Thymus (tissue), 14 donors: ENCODE measurements at places on chromosomes 6 and 20.

DNA sequence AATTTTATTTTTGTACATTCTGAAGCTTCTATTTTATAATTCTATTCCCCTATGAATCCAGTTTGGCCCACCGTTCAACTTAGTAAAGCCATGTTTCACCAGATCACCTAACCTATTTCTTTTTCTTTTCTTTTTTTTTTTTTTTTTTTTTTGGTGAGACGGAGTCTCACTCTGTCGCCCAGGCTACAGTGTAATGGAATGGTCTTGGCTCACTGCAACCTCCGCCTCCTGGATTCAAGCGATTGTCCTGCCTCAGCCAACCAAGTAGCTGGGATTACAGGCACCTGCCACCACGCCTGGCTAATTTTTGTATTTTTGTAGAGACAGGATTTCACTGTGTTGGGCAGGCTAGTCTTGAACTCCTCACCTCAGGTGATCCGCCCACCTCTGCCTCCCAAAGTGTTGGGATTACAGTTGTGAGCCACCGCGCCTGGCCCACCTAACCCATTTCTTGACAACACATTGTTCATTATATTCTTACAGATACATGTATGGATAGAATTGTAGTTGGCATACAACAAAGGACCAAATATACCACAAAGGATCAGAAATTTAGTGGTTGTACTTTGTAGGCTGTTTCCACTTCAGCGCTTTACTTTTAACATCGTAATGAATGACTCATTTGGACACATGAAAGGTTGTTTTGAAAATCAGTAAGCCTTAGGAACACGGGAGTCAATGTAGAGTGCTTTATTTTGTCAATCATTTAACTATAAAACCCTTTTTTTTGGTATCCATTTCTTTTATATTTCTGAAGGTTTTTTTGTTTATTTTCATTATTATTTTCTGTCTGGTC, 63.2 kb downstream of the GJA1 start:
- DNase-seq, result no peak

GRCh38 chr6:113508249-113508648, 348.9 kb upstream of the MARCKS start:
- DNase-seq, result no peak

- no peak for DNase-seq
Observed at GRCh38 chr6:56684342-56685101, 41.8 kb upstream of the DST start.

DNA sequence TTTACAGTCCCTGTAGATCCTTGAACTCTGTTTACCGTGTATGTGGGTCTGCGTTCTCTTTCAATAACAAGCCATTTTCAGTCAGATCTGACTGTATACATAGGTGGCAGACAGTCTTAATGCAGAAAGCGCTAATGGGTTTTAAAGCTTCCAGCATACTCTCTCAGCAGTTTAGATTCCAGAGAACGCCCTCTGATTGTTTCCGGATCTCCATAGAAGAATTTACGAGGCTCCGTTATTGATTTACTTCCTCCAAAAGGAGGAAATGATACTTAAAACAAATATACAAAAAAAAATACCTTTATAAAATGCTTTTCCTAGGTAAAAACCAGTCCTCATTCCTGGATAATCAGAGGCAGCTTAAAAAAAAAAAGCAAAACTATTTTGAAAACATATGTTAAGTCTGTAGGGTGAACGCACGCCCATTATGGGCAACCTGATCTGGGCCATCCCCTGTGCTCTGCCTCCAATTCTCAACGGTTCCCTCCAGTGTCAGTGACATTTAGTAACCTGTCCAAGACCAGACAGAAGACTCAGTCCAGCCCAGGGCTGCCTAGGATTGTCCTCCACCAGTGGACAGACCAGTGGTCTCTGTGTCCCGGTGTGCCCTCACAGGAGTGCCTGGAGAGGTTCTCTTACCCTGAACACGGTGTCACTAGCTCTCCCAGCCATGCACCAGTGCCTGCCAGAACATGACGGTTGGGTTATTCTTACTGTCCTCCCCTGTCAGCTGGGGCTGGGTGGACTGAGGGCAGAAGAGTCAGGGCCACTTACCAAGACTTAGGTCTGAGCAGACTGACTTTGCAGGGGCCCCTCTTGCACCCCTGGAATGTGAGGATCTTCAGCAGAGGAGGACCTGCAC, 217.3 kb downstream of the ARID1B start:
- no peak for DNase-seq

DNA sequence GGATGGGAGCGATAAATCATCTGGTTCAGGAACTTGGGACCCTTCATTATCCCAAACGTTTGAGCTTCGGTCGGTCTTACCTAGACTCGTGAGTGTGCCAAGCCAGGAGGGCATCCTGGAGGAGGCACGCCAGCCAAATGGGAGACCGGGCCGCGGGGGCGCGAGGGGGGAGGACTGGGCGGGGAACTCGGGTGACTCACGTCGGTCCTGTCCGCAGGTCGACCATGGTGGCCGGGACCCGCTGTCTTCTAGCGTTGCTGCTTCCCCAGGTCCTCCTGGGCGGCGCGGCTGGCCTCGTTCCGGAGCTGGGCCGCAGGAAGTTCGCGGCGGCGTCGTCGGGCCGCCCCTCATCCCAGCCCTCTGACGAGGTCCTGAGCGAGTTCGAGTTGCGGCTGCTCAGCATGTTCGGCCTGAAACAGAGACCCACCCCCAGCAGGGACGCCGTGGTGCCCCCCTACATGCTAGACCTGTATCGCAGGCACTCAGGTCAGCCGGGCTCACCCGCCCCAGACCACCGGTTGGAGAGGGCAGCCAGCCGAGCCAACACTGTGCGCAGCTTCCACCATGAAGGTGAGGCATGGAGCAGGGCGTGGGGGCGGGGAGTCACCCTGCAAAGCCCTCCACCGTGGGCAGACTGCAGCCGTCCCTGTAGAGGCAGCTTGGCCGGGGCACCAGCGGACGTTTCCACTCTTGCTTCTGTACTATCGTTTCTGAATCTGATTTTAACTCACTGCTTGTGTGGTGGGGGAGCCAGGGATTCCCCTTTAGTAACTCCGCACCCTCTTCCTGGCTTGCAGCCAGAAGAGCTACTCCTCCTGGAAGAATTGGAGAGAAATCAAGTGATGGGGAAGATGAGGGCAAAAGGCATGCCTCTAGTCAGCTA, 2.7 kb downstream of the BMP2 start:
- no peak for DNase-seq

- DNase-seq, result no peak
Observed at GRCh38 chr6:106591111-106591825, 38.0 kb downstream of the RTN4IP1 start.

DNA sequence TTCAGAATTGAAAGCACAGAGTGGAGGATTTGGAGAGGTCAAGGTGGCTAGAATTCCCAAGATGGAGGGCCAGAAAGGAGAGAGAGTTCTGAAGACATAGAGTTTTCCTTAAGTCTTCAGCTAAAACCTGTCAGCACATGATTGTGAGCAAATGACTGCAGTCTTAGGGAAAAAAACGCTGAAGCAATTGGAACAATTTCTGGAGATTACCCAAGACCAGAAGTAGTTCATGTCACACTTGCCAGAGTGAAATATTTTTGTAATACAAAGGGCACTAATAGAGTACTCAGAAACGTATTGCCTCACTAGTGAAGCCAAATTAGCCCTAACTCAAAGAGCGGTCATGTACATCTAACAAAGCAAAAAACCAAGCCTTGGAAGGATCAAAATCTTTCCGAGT, 541.3 kb upstream of the MARCKS start:
- no peak for DNase-seq

- no peak for DNase-seq
Observed at GRCh38 chr6:41568585-41569384, 22.6 kb downstream of the FOXP4 start.

DNA sequence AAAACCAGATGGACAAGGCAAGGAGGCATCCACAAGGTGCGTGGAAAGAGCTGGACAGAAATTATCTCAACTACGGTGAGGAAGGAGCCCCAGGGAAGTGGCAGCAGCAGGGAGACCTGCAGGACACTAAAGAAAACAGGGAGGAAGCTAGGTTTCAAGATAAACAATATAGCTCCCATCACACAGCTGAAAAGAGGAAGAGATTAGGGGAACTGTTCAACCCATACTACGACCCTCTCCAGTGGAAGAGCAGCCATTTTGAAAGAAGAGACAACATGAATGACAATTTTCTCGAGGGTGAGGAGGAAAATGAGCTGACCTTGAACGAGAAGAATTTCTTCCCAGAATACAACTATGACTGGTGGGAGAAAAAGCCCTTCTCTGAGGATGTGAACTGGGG, 26.8 kb downstream of the TRMT6 start:
- no peak for DNase-seq

DNA sequence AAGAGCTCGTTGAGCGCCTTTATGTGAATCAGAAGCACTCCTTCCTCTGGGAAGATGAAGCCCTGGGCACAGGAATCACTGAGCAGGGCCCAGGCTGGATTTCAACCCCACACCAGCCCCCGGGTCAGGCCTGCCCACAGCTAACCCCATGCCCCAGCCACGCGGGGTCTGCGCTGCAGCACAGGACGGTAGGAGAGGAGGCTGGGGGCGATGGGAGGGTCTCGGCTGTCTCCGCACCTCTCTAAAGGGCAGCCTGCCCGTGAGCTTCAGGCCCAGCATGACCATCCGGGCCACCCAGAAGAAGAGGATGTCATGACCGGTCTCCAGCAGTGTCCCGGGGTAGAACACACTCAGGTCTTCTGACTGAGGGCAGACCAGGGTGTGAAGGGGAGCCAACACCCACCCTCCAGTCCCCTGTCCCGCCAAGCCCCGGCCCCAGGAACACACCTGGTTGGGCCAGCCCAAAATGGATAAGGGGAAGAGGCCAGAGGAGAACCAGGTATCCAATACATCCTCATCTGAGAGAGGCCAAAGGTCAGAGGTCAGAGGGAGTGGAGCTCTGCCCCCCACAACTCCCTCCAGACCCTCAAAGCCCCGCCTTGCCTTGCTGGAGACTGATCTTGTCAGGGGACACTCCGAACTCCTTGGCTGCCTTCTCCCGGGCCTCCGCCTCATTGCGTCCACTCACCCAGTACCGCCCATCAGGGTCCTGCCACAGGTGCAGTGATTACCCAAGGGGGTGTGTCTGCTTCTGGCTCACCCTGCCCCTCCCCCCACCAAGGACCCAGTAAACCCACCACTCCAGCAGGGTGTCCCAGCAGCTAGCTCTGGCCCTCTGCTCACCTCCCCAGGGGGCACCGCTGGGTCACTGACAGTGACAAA, 4.4 kb upstream of the VWA7 start:
- no peak for DNase-seq

- DNase-seq, result no peak
Observed at GRCh38 chr6:4794140-4794707, 18.0 kb downstream of the CDYL start.

DNA sequence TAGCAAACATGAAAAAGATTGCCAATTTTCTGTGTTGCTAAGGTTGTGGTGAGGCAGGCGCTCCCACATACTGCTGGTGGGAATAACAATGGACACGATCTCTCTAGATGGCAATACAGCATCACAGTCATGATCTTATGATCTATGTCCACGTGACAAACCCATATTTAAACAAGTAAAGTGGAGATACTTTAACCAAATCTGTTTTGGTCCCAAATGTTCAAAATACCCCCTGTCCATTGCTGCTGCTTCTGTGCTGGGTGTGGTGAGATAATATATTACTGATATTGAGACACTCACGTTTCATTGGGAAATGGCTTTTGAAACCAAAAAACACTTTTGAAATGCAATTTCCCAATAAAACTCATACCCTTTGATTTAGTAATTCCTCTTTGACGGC, 23.0 kb downstream of the SIRPD start:
- no peak for DNase-seq

DNA sequence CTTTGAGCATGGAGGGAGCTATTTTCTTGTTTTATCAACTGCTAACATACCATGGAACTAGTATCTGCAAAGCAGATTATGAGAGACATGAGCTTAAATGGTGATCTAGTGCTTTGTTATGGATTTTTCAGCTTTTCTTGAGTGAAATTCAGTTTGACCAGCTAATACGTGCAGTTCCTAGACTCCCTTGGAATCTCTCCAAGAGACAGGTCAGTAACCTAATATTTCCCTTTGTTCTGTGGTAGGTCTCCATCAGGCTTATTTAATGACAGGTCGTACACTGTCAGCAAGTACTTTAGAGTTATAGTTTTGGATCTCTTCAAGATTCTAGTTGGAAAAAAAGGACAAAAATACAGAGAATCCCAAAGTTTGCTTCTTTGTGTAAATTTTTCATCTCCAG, 43.9 kb downstream of the HDAC2 start:
- no peak for DNase-seq

GRCh38 chr6:159716247-159717096, 10.8 kb upstream of the WTAP start:
- no peak for DNase-seq

DNA sequence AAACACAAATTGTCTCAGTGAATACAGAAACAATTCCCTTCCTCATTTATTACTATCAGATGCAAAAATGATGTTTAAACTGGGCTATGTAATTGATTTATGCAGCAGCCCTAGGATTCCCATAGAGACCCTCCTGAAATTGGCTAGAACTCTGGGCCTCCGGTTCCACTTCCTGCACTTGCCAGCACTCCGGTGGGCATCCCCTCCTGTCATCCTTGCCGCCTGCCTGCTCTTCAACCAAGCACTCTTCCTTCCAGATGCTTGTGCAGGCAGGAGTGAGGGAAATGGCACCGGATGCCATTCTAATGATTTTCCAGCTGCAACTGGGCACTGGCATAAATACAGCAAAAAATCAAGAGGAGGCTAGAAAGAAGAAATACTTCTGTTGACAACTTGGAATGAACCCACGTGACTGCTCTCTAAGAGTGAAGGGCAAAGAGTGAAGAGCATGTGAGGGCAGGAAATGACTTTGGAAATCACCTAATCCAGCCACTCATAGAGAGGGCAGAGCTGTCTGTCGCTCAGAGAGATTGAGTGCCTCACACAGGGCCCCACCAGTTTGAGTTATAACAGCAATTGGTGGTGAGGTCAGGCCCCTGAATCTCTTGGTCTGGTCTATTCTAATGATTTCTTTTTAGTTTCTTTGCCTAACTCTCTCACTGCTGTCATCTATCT, 3.7 kb upstream of the NEDD9 start:
- no peak for DNase-seq

- no peak for DNase-seq
Observed at GRCh38 chr20:61847420-61847748, 218.3 kb downstream of the TAF4 start.

GRCh38 chr6:156449128-156449527, 328.1 kb upstream of the ARID1B start:
- DNase-seq, result no peak

DNA sequence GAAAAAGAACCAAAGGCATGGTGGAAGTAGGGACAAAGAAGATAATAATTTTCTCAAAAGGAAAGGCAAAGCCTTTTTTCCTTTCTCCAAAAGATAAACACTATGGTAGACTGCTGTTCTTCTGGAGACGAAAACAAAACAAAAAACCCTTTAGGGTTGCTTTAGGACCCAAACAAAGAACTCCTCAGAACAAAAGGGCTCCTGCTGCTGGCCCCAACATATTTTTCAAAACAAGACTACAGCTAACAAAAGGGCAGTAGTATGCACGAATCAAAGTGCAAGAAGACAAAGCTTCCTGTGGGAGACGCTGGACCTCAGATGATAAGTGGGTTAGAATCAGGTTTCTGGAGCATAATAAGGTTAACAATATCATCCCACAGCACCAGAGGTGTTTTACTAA, 15.8 kb downstream of the NCOA5 start:
- no peak for DNase-seq

GRCh38 chr20:60389882-60390281, 431.7 kb downstream of the CDH26 start:
- no peak for DNase-seq

- no peak for DNase-seq
Observed at GRCh38 chr6:56417823-56418222, 170.4 kb upstream of the COL21A1 start.

GRCh38 chr20:51386586-51386985, 155.9 kb downstream of the NFATC2 start:
- no peak for DNase-seq
